ENCODE measurements at places on chromosomes 6 and 20.

- DNase-seq = no peak
Observed at GRCh38 chr20:53023732-53024520, 51.8 kb downstream of the TSHZ2 start.

DNA sequence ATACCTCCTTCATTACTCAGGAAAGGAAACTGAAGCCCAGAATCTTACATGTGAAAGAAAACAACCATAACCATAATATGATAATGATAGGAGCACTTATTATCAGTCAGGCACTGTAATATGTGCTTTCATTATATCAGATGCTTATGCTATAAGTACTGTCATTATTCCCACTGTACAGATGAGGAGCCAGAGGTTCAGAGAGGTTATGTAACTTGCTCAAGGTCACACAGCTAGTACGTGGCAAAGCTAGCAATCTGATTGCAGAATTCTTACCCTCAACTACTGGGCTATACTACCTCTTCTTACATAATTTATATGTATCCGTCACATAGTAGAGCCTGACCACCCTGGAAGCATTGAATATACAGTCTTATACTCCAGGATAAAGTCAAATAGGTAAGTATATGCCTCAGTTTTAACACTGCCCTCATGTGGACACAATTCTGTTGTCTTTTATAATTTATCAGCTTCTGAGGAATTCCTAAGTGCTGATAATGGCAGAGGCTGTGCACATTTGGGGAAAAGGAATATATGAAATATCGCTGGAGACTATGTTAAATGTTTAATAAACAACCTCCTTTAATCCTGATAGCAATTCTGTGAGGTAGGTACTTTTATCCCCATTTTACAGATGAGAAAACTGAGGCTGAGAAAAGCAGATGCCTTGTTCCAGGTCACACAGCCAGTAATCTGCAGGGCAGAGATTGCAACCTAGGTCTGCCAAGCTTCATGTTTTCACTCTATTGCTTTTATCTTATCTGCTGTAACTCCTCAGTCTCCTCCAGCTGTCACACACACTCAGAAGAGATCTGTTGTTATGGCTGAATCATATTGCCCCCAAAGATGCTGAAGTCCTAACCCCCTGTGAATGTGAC, 13.4 kb downstream of the BCAS1 start:
- no peak for DNase-seq

GRCh38 chr6:48714250-48714649, 603.3 kb upstream of the PTCHD4 start:
- DNase-seq = no peak

DNA sequence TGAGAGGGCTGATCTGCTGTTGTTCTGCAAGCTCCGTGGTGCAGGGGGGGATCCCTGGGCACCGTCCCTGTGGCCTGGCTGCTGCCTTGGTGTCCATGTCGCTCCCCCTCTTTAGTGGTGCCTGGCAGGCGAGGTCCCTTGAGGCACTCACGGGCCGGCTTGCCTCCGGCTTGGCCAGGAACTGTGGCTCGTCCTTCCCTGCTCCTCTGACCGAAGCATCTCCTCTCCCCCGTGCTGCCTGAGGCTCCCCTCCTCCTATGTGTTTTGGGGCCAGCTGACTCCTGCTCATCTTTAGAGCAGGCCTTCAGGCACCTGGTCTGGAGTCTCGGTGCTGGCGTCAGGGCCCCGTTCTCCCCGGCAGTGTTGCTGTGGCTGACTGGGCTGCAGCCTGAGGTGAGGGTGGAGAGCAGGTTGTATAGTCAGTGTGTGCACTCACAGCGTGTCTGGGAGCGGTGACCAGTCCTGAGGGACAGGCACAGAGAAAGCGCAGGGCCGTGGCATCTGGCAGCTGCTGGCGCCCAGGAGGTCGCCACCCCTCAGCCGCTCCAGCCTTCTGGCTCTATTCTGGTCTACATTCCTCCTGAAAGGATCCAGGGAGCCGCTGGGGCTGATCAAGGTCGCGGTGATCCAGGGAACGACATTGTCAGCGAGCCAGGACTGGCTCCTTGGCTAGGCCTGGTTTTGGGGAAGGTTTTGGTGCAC, 43.7 kb downstream of the PYGB start:
- DNase-seq = no peak

DNA sequence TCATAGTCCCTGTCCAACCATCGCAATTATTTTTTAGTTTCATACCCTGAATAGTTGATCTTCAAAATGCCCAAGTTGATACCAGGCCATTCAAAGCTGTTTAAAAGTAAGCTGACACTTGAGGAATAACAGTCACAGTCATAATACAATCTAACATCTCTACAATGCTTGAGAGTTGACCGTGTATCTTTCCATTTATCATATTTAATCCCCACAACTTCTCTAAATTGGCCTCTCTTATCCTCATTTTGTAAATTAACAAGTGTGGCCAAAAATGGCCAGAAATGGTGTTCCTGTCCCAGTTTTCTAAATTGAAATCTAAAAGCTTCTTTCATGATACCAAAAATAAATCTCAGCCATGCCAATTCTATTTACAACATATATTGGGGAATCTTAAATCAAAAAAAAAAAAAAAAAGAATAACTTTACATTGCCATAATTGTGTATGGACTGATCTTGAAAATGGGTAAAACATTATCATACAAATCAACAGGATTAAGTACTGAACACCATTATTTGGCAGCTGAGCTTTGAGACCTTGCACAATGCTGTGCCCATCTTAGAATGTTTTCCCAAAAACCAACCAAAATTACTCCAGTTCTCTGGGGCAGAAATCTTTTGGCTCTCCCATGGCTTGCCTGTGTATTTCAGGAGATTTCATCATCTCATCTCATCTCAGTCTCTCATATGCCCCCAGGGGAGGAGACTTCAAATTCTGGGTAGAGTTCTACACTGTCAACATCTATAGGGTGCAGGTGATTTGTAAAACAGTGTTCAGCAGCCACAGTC, 448.7 kb upstream of the JARID2 start:
- no peak for DNase-seq

DNA sequence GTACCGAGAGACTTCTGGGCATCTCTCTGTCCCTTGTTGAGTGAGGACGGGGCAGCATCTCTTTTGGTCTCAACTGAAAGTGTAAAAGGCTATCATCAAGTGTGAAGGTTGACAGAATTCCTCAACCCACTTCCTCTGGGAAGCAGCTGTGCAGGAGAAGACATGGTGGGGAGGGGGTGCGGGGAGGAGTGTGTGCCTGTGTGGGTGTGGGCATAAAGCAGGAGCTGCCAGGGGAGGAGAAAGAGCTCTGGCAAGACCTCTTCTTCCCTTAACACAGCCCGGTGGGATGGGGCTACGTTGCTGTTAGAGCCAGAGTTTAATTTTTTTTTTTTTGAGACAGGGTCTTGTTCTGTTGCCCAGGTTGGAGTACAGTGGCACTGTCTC, 31.8 kb downstream of the CPXM1 start:
- no peak for DNase-seq

- no peak for DNase-seq
Observed at GRCh38 chr6:163533443-163533842, 118.9 kb downstream of the QKI start.

- DNase-seq = no peak
Observed at GRCh38 chr6:51432481-51432880, 613.8 kb downstream of the TFAP2B start.

- DNase-seq = no peak
Observed at GRCh38 chr6:32974016-32974333, 5.6 kb downstream of the BRD2 start.

- DNase-seq = no peak
Observed at GRCh38 chr6:139114746-139115145, 20.1 kb upstream of the HECA start.

DNA sequence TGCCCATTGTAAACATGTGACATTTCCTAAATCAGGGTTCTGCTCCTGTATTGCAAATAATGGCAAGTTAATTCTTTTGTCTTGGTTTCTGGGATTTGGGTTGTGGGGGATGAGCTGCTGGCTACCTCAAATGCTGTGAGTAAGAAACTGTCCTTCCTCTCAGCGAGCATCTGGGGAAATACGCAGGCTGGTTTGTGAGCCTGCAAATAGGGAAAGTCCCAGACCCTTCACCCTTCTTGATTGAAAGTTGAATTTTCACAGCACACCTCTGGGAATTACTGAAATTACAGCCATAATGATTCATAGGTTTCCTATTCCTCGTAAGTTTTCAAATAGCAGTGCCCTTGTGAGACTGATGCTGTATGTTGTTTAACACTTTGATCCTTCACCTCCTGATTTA, 138.1 kb downstream of the TBXT start:
- no peak for DNase-seq

GRCh38 chr6:117317261-117317660, 51.9 kb downstream of the VGLL2 start:
- no peak for DNase-seq

- no peak for DNase-seq
Observed at GRCh38 chr6:13710552-13711323, 897 bp downstream of the RANBP9 start.

DNA sequence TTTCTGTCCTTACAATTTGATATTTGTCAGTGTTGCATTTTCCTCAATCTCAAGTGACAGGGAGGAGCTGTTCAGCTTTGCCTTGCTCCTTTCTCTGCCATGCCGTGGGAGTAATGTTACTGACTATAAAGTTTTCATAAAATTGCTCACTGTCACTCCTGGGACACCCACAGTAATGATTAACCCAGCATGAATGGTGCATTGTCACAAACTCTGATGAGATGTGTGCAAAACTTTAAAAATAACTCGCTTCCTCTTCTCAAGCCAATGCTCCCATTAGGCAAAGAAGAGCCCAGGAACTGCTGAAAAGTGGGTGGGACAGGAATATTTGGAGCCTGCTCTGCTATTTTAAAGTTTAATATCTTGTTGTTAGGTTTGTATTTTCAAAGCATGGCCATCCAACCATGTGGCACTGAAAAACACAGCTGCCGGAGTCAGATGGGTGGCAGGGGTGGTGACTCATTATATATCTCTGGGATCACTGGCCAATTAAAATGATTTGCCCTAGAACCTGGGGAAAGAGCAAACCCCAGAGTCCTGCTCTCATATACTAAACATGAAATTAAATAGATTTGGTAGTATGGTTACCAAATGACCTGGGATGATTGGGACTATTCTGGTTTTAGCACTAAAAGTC, 260.1 kb downstream of the BTBD3 start:
- no peak for DNase-seq

DNA sequence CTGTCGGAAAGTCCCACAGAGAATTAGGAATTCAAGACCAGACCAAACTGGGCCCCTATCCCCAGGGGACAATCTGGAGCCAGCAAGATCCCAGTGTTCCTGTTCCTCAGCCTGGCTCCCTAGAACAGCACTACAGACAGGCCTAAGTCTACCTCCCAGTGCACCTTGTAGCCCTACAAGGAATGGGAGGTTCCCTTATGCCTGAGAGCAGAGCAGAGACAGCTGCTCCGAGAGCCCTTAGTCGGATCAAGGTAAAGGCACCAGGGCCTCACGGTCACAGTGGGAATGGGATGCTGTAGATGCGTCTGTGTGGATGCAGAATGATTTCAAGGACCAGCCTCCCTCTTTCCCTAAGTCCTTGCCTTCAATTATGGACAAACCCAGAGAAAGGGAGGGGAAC, 204.5 kb upstream of the STXBP5 start:
- no peak for DNase-seq

DNA sequence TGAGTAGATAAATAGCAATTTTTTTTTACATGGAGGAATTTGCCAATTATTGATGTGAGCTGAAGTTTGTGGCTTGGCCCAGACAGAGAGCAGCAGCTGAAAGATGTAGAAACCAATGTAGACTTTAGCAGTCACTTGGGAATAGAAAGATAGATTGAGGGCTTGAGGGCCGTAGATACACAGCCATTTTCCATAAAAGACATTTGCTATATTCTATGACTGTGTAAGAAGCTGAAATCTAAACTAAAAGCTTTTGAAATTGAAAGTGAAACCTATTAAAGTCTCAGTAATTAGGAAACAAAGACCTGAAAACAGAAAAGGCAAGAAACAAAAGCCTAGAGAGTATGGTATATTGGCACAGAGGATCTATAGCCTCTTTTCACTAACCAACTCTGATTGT, 332.7 kb downstream of the CENPW start:
- no peak for DNase-seq

DNA sequence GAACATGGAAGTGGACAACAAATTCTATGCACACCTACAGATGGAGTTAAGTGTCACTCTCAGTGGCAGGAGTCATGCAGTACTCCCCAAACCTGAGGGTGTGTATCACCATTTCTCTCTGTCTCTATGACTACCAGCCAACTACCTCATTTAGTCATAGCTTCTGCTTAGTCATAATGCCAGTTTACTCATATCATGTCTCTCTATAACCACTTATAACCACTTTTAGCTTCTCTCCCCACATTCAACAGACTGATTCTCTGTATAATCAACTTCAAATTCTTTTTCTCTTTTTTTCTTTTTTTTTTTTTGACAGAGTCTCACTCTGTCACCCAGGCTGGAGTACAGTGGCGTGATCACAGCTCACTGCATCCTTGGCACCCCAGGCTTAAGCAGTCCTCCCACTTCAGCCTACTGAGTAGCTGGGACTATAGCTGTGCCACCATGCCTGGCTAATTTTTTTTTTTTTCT, 13.8 kb upstream of the GTF3C6 start:
- DNase-seq = peak; percentile 26

- DNase-seq = no peak
Observed at GRCh38 chr6:80411486-80411885, 305.0 kb downstream of the BCKDHB start.

DNA sequence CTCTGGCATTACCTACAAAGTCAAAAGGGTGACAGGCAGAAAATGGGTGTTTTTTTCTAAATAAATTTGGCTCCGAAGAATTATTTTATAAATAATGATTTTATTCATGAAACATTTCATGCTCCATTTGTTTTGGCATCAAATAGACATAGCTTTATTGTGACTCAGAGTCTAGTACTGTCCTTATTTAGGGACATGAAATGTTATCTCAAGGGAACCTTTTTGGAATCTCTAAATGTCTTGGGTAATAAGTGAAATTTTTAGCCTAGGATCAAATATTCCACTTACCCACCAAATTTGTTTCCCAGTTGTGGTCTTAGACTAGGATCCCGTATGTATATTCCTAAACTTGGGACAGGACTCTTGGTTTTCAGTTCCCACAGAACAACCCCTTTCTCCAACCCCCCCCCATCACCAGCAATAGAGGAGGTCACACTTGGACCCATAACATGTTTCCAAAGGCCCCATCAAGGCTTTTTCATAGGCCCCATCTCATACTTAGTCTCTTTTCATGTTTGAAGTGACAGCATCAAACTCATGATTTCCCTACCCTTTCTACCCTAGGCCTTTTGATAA, 81.8 kb downstream of the JAG1 start:
- DNase-seq = no peak

DNA sequence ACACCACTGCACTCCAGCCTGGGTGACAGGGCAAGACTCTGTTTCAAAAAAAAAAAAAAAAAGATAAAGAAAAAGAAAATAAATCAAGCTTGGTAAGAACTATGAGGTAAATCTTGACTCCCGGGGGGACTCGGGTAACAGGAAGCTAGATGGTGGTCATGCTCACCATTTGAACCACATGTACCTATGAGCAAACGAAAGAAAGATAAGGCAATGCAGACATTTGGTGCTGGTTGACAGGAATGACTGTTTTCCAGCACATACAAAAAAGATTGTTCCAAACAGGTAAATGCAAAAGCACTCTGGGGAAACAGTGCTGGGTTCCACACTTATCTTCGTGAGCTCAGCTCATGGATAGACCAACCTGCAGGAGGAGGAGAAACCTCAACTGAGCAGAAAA, 22.8 kb upstream of the PTPN1 start:
- no peak for DNase-seq
